GM20000 (cell line): ENCODE measurements at places on chromosomes 16 and 17.

GRCh38 chr16:87808108-87808507, 42.3 kb upstream of the KLHDC4 start:
- DNase-seq = no peak

DNA sequence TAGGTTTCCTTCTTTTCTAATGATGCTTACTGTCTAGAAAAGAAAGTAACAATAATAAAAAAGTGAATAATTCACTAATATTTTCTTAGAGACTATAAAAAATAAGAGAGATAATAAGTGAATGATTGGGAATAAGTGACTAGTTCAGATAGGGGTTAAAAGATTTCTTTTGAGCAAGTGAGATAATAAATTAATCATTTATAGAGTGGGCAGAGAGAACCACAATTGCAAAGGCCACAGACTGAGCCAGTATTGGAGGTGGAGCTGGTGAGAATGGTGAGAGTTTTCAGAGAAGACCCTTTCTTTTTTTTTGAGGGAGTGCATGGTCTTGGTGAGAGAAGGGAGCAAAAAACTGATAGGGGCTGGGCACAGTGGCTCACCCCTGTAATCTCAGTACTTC, 159.1 kb upstream of the SALL1 start:
- no peak for DNase-seq

DNA sequence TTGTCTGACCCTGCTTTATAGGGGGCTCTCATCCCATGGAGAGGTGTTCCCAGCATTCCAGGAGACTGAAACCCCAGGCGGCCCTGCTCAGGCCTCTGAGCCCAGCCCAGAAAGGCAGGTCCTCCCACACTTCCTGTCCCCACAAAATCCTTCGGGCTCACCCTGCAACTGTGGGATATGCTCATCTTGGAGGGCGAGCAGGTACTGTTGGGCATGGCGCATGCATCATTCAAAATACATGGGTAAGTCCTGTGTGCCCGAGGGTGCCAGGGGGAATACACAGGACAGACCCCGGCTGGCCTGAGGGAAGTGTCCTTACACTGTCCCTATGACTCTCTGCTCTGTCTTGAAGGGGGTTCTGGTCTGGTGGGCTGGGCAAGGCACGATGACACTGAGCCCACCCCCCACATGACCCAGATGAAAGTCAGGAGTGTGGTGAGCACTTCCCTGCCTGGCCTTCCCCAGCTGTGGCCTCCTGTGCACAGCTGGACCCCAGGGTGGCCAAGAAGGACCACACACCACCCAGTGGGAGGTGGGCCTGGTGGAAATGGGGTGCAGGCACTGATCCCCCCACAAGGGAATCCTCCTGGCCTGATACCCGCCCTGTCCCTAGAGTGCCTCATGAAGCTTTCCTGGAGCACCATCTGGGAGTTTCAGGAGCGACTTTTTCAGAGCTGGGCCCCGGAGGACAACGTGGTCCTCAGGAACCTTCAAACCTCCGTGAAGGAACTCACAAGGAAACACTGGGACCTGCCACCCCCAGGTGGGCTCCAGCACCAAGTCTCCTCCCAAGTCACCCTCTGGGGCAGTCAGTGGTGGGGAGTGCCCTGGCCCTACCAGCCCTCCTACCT, 46.7 kb downstream of the USP22 start:
- no peak for DNase-seq

DNA sequence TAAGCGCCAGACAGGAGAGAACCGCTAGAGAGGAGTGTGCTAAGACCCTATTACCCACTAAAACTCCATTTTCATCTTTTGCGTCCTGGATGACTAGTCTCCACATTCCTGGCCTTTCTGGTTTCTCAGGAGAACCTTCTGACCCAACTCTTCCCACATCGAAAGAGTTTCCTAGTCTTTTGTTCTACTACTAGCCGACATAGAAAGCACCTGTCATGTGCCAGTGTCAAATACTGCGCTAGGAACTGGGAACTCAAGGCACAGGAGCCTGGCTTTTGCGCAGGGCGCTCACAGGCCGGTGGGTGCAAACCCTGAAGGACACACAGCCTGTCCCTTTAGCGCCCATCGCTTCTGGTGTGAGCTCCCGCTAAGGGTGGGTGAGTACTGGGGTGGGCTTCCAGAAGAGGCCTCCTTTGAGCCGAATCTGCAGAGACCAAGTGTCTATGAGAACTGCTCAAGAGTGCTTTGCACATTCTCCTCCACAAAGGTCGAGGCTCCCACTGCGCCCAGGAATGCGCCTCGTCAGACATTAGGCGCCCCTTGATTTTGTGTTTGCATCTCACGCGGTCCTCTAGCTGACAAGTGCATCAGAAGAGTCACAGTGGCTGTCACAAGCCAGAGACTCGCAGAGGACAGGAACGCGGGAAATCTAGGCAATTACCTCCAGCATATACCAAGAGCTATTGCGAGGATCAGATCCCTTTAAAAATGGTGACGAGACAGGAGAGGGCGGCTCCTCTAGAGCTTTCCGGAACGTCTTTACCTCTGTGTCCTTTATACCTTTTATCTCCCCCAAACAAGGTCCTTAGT, 2.0 kb upstream of the PSMB3 start:
- DNase-seq = no peak

- no peak for DNase-seq
These were observed 68.9 kb upstream of the HAS3 start for GRCh38 chr16:69036399-69037091.

DNA sequence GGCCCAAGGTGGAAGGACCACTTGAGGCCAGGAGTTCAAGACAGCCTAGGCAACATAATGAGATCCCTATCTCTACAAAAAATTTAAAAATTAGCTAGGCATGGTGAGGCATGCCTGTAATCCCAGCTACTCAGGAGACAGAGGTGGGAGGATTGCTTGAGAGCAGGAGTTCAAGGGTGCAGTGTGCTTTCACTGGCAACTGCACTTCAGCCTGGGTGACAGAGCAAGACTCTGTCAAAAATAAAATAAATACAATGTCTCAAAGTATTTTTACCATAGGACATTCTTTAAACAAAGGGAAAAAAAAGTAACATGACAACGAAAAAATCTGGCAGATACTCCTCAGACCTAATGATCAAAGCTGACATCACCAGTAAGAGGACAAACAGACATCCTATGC, 72.6 kb downstream of the FBXL20 start:
- DNase-seq = no peak

- DNase-seq = no peak
These were observed 190.7 kb downstream of the KATNIP start for GRCh38 chr16:27740496-27741201.

GRCh38 chr16:25235991-25236390, 19.2 kb downstream of the AQP8 start:
- no peak for DNase-seq

DNA sequence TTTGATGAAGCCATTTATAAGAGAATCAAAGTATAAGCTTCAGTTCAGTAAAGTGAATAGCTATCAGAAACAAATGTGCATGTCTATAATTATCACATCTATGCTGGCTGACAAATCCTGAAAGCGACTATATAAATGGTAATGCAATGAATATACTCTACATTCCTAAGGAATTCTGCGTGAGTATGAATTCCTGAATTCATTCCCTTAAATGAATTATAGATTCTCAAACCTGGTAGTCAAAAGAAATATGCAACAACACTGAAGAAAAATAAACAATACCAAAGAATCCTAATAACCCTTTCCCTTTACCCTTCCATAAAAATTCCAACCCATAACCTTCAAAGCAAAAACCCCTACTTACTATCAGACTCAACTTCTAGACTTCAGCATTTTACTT, 416.6 kb upstream of the PMFBP1 start:
- DNase-seq = no peak

DNA sequence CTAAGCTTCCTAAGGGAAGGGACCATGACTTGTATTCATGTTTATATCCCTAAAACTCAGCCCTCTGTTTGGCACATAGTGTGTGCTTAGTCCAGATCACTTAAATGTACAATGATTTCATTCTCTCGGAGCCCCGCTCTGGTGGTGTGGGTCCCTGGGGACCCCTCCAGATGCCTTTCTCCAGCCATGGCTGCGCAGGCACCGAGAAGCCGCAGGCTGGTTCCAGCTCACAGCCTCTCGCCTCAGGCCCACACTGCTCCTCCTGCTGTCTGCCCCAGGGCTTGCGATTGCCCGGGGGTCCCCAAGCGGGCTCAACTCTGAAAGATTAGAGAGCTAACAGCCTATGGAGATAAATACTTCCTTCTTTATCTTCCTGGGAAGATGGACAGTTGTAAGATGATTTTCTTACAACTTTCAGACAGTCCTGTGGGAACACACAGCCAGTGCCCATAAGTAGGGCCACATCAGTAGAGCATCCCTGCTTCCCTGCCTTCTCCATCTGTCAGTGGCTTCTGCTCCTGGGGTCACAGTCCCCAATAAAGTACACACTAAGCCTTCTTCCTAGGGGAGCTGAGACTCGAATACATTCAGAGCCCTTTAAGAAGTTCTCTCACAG, 66.2 kb downstream of the CENPV start:
- DNase-seq = peak; percentile 61

GRCh38 chr17:21318439-21318838, 33.9 kb downstream of the MAP2K3 start:
- no peak for DNase-seq

DNA sequence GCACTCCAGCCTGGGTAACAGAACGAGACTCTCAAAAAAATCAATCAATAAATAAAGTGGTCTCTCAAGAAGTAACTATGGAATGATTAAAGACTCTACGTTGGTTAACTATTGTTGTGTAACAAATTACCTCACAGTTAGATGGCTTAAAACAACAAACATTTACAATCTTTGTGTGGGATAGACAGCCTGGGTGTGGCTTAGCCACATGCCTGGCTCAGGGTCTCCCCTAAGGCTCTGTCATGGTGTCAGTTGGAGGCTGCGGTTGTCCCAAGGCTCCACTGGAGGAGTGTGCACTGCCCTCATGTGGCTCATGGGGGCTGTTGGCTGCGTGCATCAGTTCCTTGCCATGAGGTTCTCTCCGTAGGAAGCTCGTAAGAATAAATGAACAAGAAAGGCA, 294.5 kb downstream of the SNX29 start:
- no peak for DNase-seq
